Activated T-cell treated with anti-CD3 and anti-CD28 coated beads, Interleukin-2, amount 50 U/mL, for 72 hours (primary cell): ENCODE measurements at places on chromosomes 4 and X.

- DNase-seq = peak; percentile 16
Observed at GRCh38 chrX:41481264-41482109, 34.3 kb downstream of the NYX start.

GRCh38 chrX:118143578-118143977, 27.0 kb upstream of the KLHL13 start:
- DNase-seq = no peak

DNA sequence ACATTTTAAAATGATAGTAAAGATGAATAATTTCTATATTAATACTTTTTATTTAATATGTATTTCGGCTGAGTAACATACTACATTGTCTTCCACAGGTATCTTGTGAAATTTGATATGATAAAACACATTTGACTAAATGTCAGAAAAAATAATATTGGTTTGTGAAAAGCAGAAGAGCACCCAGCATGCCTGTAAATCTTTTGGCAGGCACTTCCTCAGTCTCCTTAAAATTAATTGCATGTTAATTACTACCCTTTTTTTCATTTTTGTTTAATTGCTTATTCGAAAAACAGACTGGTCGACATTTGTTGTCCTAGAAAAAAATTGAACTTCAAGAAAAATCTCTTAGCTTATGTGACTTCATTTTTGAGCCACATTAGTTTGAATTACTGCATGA, 40.6 kb downstream of the CLCN3 start:
- no peak for DNase-seq

DNA sequence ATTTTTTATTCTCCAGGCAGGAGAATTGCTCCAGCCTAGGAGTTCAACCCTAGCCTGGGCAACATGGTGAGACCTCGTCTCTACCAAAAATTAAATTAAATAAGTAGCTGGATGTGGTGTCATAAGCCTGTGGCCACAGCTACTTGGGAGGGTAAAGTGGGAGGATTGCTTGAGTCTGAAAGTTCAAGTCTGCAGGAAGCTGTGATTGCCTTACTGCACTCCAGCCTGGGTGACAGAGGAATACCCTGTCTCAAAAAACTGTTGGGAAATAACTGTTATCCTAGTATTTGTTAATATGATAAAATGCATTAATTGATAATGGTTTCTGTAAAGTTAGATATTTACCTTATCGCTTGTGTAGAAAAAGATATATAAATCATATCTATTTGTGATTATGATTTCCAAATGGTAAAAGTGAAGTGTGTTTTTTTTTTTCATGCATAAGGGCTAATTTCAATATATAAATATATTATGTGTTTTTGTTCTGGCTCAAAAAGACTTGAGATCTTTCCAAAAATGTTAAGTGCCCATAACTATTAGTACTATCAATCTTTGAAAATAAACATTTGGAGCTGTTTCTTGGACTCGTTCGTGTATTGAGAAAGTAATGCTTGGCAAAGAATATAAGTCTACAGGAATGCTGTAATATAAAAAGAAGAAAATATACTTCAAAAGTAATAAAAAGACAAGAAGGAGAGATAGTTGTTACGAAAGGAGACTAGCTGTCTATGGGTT, 396.6 kb downstream of the ADGRL3 start:
- DNase-seq = no peak

- peak; percentile 58 for DNase-seq
Observed at GRCh38 chrX:118975831-118976598, 1.6 kb downstream of the LONRF3 start.

DNA sequence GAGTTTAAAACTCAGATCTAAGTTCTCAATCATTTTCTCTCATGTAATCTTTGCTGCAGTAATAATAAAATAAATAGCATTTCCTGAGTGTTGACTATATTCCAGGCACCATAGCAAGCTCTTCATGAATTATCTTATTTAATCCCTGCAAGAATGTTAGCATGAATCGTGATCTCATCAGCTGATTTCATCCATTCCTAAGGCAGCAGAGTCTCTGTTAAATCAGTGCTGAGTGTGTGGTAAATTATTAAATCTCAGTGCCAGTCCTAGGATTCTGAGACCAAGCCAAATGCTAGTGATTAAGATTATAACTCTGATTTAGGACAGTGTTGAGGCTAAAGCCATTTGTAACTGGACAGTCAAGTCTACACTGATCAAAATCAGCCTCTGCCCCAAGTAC, 240.3 kb upstream of the TAPT1 start:
- DNase-seq = no peak

- no peak for DNase-seq
Observed at GRCh38 chr4:177177541-177178081, 132.1 kb upstream of the NEIL3 start.

GRCh38 chr4:172055498-172055897, 242.3 kb downstream of the GALNTL6 start:
- no peak for DNase-seq

DNA sequence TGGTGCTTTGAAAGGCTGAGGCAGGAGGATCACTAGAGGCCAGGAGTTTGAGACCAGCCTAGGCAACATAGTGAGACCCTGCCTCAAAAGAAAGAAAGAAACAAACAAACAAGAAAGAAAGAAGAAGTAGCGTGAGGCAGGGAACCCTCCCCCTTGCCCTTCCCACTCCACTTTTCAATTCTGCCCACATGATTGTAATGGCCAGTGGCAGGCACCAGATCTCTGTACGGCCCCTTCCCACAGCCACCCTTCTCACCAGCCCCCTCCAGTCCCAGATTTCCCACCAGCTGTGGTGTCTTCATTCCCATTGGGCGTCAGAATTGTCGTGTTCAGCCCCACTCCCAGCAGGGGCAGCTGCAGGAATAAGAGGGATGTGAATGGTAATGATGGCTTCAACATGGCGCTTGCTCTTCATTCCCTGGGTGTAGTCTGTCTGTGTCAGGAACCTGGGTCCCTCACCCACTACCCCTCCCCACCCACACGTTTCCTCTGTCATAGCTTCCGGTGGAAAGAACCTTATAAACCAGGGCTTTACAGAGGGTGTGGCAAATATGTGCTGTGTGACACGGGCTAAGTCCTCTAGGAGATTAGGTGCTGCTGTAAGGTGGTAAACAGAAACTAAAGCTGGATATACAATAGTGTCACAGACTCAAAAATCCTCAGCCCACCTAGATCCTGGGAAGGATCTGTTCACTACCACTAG, at the start of gene IL2RG:
TSS of gene IL2RG (minus strand) at position 437 of the 703 bp plus-strand sequence. CDS start at position 399, 38 bp downstream.
- peak; percentile 80 for DNase-seq

GRCh38 chr4:71415491-71415890, 76.7 kb downstream of the SLC4A4 start:
- DNase-seq = no peak

GRCh38 chr4:27152703-27153102, 292.1 kb downstream of the STIM2 start:
- no peak for DNase-seq

DNA sequence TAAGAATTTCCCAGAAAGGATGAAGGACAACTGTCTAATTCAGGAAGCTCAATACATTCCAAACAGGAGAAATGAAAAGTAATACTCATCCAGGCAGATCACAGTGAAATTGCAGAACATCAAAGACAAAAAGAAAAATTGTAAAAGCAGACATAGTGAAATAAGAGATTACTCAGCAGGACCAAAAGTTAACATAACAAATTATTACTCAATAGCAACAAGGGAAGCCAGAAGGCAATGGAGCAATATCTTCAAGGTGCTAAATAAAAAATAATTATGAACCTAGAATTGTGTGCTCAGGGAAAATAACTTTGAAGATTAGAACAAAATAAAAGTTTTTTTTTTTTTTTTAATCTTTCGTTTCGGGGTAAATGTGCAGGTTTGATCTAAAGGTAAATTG, 30.5 kb upstream of the ENPP6 start:
- no peak for DNase-seq

- DNase-seq = no peak
Observed at GRCh38 chr4:8788174-8788573, 83.5 kb downstream of the HMX1 start.

DNA sequence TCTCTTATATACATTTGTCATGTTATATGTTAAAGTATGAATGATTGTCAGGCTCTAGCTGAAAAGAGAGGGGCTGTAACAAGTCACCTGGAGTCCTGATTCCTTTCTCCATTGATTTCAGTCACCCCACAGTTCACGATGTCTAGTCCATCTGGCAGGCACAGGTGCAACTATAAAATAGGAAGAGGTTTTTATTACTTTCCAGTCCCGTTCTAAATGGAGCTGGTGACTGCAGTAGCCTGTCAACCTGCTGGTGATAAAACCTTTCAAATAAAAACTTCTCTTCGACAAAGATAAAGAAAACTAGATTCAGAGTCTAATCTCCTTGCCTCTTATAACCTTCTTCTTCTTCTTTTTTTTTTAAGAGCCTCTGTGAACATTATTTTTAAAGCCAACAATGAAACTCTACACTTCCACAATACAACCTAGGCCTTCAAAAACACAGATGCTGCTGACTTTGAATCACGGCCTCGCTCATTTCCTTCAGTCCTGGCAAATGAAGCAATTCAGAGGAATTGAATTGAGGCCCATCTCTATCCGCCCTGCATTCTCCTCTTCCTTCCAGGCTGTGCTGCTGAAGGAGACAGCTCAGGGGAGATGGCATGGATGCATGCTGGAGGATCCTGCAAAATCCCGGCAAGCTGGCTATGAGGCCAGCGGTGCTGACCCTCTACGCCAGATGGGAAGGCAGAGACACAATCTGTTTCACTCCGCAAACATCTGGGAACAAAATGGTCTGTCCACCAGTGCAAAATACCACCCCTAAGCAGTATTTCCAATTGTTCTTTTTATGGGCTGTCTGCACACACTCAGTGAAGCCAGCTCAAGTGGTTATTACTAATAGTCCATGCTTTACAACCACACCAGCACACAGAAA, 27.3 kb upstream of the CDKN2AIP start:
- DNase-seq = no peak

- DNase-seq = no peak
Observed at GRCh38 chr4:77805840-77806239, 13.3 kb downstream of the CNOT6L start.

DNA sequence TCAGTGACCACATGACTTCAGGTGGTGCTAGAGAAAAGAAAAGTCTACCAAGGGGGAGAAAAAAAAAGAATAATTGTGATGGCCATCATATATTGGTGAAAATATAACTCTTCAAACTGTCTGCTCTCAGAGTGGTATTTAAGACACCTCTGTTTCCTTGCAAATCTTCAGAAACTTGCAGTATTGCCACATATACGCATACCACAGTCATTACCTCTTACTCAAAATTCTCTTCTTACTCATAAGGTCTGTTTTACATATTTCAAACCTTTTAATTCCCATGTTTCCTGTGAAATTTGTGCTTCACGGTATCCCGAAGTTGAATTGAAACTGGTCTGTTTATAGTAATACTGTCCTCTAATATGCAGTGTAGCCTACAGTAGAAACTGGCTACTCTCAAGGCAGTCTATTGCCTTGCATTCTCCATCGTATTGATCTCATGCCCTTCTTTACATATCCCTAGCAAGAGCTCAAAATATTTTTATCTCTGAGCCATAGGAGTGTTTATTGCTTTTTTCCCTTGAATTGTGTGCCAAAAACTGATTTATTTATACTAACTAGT, 34.7 kb upstream of the LHFPL1 start:
- no peak for DNase-seq

DNA sequence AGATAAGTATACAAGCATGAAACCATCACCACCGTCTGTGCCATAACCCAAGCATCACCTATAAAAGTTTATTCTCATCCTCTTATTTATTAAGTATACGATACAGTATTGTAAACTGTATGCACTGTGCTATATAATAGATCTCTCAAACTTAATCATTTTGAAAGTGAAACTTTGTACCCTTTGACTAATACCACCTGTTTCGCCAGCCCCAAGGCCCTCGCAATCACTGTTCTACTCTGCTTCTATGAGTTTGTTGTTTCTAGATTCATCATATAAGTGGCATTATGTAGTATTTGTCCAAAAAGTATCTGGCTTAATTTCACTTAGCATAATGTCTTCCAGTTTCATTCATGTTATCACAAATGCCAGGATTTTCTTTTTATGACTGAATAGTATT, 72.1 kb upstream of the DOCK11 start:
- peak; percentile 28 for DNase-seq

- peak; percentile 57 for DNase-seq
Observed at GRCh38 chr4:121951521-121952110, at the start of gene TRPC3. Gene TRPC3 (minus strand): TSS chr4:121952060. CDS start chr4:121951680, 380 bp downstream.

DNA sequence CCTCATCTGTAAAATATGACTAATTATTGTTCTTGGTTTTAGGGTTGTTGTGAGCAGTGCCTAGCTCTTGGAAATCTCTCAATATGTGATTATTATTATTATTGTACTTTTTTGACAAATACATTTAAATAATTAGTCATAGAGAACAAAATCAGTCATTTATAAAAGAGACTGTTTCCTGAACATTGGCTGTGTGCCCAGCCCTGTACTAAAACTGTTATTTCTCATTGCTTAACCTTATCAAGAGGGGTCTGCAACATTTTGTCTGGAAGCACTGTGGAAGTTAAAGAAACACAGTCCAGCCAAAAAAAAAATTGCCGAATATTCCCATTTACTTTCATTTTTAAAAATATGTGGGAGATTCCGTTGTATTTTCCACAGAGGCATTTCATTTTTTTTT, 989.2 kb upstream of the SLIT2 start:
- no peak for DNase-seq

DNA sequence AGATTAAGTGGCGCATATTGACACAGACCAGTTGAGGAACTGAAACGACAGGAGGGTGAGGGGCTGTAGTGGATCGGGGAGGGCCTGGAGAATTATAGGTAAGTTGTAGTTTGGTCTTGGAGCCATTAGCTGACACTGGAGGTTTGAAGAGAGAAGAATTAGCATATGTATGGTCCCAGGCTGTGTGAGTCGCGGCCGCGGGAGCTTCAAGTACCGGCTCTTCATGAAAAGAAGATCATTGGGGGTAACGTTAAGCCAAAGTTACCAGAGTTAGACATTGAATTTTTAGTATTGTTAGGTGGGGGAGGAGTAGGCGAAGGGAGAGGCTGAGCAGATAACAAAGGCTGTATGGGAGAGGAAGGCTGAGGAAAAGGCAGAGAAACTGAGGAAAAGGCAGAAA, 56.5 kb downstream of the ZNF674 start:
- no peak for DNase-seq

- no peak for DNase-seq
Observed at GRCh38 chr4:78654807-78655206, 103.2 kb downstream of the ANXA3 start.

- no peak for DNase-seq
Observed at GRCh38 chr4:147286846-147287587, 193.9 kb upstream of the EDNRA start.

DNA sequence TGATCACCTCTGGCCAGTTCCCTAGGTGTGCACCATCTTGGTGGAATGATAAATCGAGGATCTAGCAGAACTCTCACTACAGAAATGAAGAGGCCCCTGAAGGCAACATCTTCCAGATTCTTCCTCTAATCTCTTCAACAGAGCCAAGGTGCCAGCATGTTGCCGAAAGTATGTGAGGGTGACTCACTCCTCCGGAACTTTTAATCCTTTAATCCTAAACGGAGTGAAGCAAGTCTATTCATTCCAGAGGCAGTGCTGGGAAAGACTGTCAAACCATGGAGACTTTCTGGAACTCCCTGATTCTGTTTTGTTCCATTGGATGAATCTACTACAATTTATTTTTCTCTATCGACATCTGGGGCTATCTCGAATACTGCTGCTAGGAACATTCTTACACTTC, 68.7 kb downstream of the SUPT20HL2 start:
- no peak for DNase-seq
